ENCODE measurements at places on chromosomes 12 and 14.

GRCh38 chr14:54691525-54692283 is 124.8 kb downstream of the SAMD4A start:
- DNase-seq, result peak; percentile 78

DNA sequence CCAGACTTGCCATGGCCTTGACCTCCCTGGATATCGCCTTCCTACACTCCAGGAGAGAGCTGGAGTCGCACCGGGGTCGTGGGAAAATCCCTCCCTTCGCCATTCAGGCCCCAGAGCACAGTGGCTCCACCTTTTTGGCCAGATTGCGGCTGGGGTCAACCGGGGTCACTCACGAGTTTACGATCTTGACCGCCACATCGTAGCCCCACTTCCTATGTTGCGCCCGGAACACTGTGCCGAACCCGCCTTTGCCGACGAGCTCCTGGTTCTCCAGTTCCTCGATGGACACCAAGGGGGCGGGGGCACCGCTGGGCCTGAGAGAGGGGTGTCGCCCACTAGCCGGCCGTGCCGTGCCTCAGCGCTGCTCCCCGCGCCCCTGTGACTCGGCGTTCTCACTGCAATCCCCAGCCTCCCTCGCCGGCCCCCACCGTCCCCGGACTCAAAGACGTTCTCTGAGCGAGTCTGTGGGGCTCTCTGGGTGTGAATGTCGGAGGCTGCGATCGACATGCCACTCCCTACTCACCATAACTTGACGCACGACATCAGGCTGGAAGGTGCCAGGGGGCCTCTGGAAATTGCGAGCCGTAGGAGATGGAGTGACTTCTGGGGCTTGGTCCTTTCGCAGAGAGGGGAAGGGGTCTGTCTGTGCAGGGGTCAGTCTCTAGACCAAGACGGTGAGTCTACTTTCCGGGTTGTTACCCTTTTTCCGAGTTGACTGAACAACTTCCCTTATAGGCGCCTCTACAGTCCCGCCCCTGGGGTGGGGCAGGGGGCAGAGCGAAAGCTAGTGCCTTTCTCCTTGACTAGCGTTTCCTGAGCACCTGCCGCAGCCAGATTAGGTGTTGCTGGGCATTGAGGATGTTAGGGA is at the start of gene RIPK3:
Gene RIPK3, minus strand, starts transcription at position 708 of the 868 bp plus-strand sequence. Its CDS starts 165 bp downstream, at position 543.
- DNase-seq, result no peak

DNA sequence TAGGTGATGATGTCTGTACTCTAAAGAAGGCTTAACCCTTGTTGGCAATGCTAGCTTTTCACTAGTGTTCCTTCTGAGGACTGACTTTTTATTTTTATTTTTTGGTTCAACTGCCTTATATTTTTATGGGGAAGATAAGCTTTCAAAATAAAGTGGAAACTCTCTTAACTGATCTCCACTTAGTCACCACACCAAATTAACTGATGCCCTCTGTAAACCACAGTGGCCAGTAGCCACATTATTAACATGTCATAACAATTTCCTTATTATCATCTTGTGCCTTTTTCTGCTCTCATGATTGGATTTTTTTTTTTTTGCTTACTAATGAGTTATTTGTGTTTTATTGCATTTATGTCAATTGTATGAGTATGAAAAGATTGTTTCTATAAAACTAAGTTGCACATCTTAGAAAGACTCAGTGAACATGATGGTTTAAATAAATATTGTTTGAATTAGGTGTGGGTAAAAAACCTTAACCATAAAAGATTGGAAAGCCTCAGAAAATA is 56.9 kb downstream of the SCFD1 start:
- DNase-seq, result no peak

- no peak for DNase-seq
Measured at GRCh38 chr14:22557846-22558220, 31.2 kb downstream of the DAD1 start.

- no peak for DNase-seq
Measured at GRCh38 chr14:72126561-72126960, 194.3 kb downstream of the RGS6 start.

DNA sequence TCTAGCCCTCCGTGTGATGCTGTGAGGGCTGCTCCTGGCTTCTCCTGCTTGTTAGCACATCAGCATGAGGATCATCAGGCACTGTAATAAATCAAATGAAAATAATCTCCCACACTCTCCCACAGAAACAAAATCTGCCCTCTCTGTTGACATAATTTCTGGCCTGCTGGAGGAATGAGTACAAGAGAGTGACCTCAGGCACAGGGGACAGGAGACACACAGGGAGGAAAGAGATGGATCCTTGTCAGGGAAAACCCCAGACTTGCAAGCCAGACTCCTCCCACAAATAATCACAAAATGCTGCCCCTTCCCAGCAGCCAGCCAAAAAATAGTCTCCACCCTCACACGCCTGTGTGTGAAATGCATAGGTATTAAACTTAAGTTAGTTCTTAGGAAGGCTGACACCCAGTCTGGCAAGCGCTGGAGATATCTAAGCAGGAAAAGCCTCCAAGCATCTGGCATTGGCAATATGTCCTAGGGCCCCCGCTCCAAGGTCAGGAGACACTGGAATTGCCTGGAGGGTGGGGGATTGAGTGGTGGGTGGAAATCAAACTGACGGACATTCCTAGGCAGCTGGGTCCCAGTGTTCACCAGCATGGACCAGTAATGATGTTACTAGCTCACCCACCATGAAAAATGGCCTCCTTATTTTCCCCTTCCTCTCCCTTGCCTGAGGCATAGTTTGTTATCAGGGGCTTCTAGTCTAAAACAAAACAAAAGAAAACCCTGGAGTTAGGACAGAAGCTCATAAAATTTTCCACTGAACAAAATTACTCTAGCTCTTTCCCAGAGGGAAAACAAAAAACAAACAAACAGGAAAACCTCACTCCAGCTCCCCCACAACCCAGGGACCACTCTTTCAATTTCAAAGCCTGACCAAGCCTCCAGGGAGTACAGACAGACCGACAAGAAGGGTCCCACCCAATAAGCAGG is 22.0 kb downstream of the SMUG1 start:
- DNase-seq, result no peak

DNA sequence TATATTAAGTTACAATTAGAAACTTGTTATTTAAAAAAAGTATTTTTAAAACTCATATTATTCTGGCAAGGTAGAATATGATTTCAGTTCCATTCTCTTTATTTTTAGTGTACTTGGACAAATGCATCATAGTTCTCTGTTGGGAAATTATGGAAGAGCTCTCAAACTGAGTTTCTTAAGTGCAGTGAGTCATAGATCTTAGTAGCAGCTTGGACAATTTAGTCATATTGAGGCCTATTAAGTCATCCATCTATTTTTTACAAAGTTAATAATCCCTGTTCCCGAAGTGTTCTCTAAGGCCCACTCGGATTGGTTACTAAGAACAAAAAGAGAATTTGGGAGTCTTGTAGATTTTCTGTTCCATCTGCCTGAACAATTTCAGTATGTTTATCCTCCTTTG is 113.9 kb downstream of the ANO4 start:
- no peak for DNase-seq

- DNase-seq, result no peak
Measured at GRCh38 chr14:62939970-62940369, 105.3 kb downstream of the KCNH5 start.

DNA sequence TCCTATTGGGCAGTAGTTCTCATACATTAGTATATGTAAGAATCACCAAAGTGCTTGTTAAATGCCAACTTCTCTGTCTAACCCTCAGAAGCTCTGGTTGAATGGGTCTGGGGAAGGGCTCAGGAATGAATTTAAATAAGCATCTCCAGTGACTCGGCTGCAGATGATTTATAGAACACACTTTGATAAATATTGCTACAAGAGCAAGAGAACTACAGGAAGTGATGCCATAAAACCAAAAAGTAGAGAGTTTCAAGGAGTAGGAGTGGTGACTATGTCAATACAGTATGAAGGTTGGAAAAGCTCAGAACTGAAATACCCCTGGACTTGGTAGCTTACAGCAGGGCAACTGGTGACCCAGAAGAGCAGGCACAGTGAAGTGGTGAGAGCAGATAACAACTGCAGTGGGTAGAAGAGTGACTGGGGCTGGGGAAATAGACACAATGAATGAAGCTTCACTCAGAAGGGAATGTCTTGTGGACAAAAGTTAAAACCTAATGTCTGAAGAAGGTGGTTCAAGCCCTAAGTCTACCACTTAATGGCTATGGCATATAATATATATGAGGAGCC is 8.0 kb upstream of the PLEKHA5 start:
- no peak for DNase-seq

DNA sequence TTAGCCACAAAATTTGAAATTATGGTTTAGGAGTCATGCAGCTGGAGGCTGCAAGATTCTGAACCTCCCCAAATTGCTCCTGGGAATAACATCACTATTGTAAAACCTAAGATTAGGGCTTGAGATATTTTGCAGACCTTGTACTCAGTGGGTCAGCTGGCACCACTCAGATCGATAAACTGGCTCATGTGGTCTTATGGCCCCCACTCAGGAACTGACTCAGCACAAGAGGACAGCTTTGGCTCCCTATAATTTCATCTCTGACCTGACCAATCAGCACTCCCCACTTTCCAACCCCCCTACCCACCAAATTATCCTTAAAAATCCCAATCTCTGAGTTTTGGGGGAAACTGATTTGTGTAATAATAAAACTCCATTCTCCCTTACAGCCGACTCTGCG is 161.6 kb downstream of the BRMS1L start:
- no peak for DNase-seq

- DNase-seq, result no peak
Measured at GRCh38 chr12:71461787-71462328, 22.3 kb downstream of the LGR5 start.

GRCh38 chr12:15830538-15830937 is 41.4 kb upstream of the EPS8 start:
- no peak for DNase-seq

DNA sequence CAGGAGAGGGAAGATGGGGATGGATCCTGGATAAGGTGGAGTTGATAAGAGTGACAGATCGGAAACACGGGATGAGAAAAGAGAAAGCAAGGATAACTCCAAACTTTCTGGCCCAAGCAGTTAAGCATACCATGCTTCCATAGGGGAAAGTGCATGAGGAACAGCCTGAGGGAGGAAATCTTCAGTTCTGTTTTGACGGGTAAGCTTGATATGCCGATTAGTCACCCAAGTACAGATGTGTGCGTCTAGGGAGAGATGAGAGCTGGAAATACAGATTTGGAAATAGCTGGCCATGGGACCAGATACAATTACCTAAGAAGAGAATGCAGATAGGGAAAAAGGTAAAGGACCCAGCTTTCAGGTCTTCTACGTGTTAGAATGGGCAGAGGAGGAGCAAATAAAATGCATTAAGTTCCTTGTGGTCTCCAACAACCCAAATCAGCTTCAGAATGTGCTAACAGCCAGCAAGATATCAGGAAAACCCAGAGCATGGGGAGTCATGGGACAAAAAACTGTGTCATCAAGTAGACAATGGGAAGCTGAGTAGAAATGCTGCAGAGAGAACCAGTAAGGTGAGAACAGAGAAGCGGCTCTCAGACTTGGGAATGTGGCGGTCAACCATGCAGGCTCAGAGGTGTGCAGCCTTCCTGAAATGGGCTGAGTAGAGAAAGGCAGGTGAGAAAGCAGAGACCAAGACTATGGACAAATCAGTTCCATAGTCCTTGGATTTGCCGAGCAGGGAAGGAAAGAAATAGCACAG is 56.3 kb downstream of the PPP1R36 start:
- no peak for DNase-seq

DNA sequence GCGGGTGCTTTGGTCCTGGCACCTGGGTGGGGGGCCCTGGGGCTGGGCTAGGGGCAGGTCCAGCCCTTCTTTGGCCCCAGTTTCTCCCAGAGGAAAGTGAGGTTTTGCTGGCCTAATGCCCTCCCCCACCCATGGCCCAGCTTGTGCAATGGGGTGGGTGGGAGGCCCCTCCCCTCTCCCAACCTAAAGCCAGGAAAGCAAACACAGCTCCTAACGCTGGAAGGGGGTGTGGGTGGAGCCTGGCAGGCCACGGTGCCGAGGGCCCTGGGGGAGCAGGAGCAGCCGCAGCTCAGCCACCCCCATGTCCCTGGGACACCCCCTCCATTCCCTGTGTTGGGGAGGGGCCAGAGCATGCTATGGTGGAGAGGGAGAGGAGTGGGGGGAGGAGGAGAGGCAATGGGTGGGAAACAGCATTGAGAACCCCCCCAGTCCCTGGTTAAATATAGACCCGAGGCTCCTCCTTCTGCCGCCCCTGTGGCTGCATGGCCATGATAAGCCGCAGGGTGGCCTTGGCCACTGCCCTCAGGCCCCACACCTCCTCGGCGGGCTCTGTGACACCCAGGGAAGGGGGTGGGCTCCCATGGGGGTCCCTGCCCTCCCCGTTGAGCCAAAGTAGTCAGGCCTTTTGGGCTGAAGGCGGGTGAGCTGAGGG is 4.7 kb downstream of the EXOC3L4 start:
- DNase-seq, result no peak

DNA sequence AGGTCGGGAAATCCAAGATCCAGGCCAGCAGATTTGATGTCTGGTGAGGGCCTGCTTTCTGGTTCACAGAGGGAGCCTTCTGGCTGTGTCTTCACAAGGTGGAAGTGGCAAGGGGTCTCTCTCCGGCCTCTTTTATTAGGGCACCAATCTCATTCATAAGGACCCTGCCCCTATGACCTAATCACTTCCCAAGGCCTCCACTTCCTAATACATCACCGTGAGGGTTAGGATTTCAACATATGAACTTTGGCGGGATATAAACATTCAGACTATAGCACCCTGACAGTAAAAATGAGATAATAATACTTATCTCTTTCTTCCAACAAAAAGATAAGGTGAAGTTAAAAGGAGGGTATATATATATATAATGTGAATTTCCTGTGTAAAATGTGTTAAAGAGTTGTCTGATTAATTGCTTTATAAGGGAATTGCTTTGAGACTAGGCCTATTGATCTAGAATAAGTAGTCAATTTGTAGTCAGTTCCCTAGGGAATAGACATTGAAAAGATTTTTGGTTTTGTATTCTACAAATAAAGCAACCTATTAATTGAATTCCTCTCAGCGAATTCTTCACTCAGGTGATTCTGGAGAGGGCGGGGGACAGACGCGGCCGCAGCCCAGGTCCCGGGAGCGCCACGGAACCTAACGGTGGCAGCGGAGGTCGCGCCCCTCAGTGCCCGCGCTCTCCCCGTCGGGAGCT is 516 bp upstream of the LGALS3 start:
- DNase-seq, result no peak

DNA sequence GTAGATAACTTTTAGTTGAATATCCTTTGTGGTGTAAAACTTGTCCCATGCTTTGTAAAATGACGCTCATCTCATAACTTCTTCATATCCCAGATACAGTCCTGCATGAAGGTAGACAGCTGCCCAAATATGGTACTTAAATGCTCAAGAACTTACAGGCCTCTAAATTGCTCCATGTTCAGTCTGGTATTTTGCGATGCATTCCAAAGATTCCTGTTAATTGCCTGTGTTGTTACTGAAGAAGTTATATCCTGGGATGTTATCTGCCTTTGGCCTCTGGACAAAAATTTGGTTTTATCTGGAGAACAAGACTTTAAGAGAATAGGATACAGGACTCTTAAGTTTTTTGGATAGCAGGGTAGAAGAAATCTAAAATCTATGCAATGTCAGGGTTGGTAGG is 473.0 kb downstream of the PCNX1 start:
- no peak for DNase-seq

DNA sequence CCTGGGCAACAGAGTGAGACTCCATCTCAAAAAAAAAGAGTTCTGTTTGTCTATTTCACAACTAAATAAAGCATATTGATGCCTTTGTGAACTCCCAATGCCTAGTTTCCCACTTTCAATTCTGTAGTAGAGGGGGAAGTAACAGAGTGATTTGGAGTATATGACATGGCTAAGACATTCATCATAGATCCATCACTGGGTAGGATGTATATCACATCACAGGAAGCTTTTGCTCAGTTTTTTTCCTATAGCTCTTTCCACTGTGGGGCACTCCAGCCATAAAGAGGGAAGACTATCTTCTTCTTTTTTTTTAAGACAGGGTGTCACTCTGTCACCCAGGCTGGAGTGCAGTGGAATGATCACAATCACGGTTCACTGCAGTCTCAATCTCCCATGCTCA is 154.0 kb upstream of the BCL2L14 start:
- no peak for DNase-seq

All from endothelial cell (in vitro differentiated cells).